NCI-H1092 treated with DMSO at 0.1 percent for 48 hours (cell line): ENCODE measurements at places on chromosomes 5 and 9.

GRCh38 chr5:74177961-74178360, 462.6 kb downstream of the ENC1 start:
- DNase-seq = no peak

DNA sequence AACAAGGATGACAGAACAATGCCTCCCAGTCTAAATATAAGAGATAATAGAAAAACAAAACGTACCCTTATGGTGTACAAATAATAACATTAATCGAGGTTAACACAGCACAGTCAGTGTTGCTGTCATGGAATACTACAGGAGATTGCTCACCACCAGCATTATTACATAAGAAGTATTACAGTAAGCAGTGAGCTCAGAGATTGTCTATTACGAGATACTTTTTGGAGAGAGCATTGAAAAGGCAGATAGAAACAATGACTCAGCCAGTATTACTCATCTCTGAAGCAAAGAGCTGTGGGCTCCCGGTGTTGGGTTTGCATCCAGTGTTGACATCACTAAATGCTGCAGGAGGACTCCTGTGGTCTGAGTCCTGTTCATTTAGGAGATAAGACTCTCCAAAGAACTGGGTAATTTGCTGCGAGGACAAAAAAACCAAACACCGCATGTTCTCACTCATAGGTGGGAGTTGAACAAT, 191.9 kb upstream of the SEMA6A start:
- no peak for DNase-seq

DNA sequence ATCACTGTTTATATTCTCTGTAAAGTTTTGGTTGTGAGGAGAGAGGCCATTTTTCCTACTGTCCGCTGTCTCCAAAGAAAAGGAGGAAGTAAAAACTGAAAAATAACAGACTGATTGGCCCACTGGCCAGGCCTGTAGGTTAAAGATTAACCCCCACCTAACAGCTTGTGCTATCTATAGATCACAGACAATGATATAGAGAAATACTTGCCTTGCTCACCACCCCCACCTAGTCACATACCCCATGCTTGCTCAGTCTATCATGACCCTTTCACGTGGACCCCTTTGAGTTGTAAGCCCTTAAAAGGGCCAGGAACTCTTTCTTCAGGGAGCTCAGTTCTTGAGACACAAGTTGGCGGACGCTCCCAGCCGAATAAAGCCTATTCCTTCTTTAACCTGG, 357.4 kb downstream of the PRDM9 start:
- no peak for DNase-seq

GRCh38 chr9:113599646-113600022, 136.1 kb downstream of the RGS3 start:
- DNase-seq = no peak

- DNase-seq = no peak
These were observed 1.7 kb downstream of the CAMK4 start for GRCh38 chr5:111225926-111226325.

- no peak for DNase-seq
These were observed 131.2 kb upstream of the KLF4 start for GRCh38 chr9:107620801-107621200.

DNA sequence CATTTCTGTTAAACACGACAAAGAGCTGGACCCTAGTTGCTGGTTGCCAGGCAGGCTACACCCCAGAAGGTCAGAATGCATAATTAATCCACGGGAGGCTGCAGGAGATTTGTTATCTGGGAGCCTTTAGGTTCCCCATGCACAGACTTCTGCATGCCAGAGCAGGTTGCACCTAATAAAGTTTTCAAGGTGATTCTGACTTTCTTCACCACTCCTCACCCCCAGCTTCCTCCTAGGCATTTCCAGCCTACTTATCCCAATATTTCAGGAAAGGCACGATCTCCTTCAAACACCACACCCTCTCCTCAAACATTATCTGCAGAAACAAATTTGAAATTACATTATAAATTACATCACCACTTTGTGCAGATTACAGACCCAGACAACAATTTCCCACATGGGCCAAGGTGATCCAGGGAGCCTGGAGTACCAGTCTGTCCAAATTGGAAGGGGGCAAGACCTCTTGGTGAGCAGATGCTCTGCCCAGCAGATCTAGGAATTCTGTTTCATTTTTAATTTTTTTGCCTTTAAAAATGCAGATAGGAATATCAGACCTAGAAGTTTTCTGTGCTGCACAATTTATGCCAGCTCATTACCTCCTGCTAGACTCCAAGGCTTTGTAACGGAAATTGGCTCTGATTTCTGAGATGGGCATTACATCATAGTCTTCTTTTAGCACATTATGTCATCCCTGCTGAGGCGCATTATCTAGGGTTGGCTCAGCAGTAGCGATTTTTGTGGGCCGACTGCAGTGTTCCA, 363.4 kb upstream of the SLC30A5 start:
- peak; percentile 1 for DNase-seq

- no peak for DNase-seq
These were observed 7.8 kb downstream of the NINJ1 start for GRCh38 chr9:93126151-93126781.

DNA sequence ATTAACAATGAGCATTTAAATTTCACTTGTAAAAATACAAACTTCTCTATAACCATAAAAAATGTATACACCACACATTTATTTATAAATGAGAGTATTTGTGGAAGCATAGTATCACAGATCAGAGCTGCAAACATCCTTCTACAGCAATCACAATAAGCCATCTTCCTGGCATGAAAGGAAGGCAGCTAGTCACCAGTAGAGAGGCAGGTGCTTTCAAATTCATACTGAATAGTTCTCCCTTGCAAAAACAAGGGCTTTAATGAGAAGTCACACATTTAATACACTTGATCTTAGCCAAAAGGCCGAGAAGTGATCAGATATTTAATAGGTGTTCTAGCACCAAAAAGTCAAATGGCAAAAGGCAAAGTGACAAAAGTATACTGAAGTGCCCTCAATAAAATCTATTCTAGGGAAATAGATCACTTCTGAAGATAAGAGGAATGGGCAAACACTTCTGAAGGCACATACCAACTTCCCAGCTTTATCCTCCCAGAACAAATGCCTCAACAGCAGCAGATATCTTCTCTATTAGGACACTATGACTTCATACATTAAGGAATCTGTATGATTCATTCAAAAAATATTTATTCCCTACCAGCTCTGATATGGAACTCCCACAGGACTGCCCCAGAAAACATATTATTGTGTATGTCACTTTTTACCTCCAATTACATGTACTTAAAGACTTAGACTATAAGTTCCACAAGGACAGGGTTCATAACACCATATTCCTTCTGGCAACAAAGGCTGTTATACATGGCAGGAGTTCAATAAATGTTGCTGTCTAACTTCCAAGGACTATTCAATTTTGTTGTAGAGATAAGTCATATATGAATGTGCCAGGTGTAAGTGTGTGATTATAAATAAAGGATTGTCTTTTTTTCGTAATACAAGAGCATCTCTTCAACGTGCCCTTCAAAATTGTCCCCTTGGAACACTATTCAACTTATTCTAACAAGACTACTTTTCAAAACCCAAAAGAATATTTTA, 31.7 kb downstream of the MAPKAP1 start:
- no peak for DNase-seq

DNA sequence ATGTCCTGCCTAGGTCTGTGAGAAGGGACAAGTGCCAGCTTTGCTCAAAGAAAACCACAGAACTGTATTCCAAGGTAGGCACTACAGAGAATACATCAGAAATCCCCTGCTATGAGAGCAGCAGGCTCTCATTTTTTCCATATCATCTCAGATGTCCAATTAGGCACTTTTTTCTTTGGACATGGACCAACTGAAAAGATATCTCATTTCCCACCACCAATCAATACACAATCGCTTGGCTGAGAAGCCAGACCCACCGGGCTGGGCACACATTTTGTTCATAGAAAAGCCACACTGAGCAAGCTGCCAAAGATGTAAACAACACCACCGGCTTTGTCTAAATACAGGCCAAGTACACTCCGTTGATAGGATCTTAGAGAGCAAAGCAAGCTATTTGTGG, 25.9 kb downstream of the STOM start:
- peak; percentile 96 for DNase-seq

- peak; percentile 5 for DNase-seq
These were observed 36.4 kb downstream of the GLT6D1 start for GRCh38 chr9:135602789-135603481.

- DNase-seq = no peak
These were observed 73.5 kb upstream of the OTULINL start for GRCh38 chr5:14508046-14508445.

GRCh38 chr5:112684121-112684520, 53.6 kb upstream of the APC start:
- DNase-seq = no peak

DNA sequence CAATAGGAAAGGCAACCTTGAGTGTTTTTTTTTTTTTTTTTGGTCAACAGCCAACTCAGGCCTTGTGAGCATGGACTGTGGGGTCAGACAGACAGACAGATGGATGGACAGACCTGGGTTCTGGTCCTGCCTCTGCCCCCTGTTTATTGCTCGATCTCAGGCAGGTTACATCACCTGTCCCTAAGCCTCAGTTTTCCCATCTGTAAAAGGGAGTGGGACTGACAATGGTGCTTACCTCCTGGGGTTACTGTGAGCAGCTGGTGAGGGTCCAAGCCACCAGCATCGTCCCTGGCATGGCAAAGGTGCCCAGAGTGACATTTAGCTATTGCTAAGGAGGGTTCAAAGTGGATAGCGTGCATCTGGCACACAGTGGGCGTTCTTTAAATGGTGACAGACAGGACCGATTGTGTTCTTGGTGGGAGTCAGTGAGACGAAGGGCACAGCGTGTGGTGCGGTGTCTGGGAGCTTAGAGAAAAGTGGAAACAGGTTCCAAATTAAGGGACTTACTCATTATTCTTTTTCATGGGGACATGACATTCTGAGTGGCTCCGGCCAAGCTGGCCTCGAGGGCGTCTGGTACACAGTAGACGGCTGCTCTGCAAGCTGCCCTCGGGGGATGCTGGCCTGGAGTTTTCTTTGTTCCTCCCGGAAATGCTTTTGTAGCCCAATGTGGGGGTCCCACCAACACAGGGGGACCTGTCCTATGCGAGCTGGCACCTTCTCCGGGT, 72.1 kb downstream of the COL27A1 start:
- DNase-seq = no peak

DNA sequence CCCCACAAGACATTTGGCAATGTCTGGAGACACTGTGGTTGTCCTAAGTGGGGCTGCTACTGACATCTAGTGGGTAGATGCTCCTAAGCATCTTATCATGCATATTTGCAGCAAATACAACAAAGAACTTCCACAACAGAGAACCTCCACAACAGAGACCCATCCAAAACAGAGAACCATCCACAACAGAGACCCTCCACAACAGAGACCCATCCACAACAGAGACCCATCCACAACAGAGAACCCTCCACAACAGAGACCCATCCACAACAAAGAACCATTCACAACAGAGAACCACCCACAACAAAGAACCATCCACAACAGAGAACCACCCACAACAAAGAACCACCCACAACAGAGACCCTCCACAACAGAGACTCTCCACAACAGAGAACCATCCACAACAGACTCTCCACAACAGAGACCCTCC, 32.8 kb downstream of the ARPC5L start:
- DNase-seq = no peak

- DNase-seq = no peak
These were observed 77.7 kb downstream of the HOMER1 start for GRCh38 chr5:79436224-79436623.

- no peak for DNase-seq
These were observed 69.8 kb downstream of the CNTLN start for GRCh38 chr9:17204611-17205152.

DNA sequence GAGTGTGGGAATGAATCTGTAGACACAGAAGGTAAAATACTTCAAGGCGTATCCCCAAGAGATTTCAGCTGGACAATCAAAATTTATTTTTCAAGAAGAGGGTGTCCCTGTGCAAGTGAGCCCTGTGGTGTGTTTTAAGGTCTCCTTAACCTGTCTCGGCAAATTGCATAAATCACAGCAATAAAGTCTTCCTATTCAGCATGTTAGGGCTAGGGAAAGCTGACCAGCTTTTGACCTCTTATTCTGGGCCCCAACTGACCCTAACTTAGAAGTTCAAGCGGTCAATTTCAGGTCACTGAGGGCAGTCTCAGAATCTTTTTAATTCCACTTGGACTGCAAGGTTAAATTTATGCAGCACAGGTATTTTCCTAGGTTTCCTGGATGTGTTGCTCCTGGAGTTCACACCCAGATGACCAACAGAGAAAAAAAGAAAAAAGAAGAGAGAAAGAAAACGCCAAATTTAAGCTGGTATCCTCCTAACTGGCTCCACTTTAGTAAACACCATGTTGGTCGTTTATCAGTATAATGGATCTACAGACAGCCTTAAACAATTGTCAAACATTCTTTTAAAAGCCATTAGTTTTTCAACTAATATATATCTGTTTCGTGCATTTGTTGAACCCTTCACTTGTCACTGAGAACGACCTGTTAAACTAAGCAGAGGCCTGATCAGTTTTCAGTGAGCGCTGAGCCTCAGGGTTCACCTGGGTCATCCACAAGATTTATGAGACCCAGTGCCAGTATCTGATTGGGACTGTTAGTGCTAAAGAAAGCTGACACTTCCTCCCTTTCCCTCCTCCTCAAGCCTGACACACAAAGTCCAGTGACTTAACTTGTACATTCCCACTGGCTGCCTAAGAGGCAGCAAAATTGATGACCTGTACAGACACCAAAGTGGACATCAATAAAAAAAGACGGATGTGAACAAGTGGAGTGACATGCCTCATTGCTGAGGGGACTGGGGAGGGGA, 546.1 kb downstream of the NR2F1-AS1 start:
- no peak for DNase-seq

GRCh38 chr9:114080773-114081440, 2.8 kb upstream of the AMBP start:
- no peak for DNase-seq

- no peak for DNase-seq
These were observed 43.3 kb upstream of the CTSL start for GRCh38 chr9:87682618-87683017.

- no peak for DNase-seq
These were observed 67.6 kb upstream of the SELENOP start for GRCh38 chr5:42879291-42879690.

GRCh38 chr5:79518718-79519117, 4.8 kb upstream of the HOMER1 start:
- no peak for DNase-seq

DNA sequence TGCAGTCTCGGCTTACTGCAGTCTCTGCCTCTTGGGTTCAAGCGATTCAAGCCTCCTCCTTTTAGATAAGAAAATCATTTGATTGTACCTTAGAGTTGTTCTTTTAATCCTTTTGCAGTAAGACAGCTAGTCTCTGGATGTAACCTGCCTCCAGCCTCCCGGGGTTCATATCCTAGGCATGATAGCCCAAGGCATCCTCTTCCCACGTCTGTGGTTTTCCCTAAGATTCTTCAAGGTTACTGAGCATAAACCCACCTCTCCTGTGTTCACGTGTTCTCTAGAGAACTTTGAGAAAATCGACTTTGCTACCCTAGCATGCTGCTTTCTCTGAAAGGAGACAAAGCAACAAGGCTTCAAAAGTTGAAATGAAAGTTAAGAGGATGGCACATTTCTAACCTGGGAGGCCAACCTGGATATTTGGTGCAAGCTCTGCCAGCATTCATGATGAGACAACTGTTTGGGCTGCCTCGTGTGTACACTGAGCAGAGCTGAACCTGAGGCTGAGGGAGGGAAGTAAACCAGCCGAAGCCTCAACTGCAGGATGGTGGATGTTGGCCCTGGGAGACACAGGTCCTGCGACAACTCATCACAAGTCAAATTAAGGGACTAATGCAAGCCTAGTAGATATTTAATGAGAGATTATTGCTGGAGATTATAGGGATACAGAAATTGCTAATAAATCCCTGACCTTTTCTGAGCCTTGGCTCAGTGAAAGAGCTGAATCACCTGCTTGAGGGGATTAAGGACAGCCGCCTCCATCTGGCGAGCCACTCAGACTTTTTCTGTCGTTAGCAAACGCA, 261.8 kb downstream of the ARHGAP26 start:
- peak; percentile 46 for DNase-seq

GRCh38 chr9:136283291-136284235, 20.3 kb downstream of the CCDC187 start:
- DNase-seq = peak; percentile 70
